ENCODE measurements at places on chromosomes 12 and 14.
A peak's percentile ranks its signal among the peaks of the same experiment; 100 is the strongest.

- H3K4me3 ChIP-seq = no peak overlapping the region
- H3K27ac ChIP-seq = no peak overlapping the region
- no peak for DNase-seq
- H3K36me3 ChIP-seq = no peaks in the 10 kb centered on the region
Observed at GRCh38 chr14:55125403-55125802, 3.6 kb upstream of the LGALS3 start.

GRCh38 chr12:97561619-97562290 lies 99.2 kb downstream of the RMST start:
- H3K27ac ChIP-seq = no peak overlapping the region
- no peaks in the 10 kb centered on the region for H3K4me1 ChIP-seq
- H3K4me3 ChIP-seq = no peak overlapping the region
- no peaks in the 10 kb centered on the region for H3K36me3 ChIP-seq

- DNase-seq = peak; percentile 16
- no peaks in the 10 kb centered on the region for H3K27me3 ChIP-seq
- H3K4me1 ChIP-seq = peaks cover 3% of the 10 kb centered on the region
- no peaks in the 10 kb centered on the region for H3K36me3 ChIP-seq
Observed at GRCh38 chr12:80219345-80219744, 120.0 kb downstream of the OTOGL start.

GRCh38 chr12:83132360-83132759 lies 445.7 kb downstream of the TMTC2 start:
- DNase-seq = no peak
- H3K4me3 ChIP-seq = no peak overlapping the region
- H3K4me1 ChIP-seq = no peaks in the 10 kb centered on the region
- H3K27ac ChIP-seq = no peak overlapping the region
- no peaks in the 10 kb centered on the region for H3K27me3 ChIP-seq

DNA sequence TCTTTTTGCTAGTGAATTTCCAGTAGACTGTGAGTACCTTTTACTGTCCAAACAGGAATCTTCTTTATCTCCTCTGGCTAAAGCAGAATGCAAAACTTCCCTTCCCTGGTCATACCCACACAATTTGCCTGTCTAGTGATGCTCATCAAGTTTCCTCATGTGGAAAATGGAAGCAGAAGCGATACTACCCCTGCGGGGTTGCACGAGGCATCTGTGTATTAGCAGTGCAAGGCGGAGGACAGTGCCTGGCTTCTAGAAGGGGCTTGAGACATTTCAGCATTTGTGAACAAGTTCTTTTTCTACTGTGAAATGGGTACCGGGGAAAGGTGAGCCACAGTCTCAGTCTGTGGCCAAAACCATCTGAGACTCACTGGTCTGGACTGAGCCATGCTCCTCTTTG lies 340.9 kb downstream of the AACS start:
- no peak overlapping the region for H3K27ac ChIP-seq
- H3K36me3 ChIP-seq = no peaks in the 10 kb centered on the region
- H3K4me1 ChIP-seq = no peaks in the 10 kb centered on the region
- no peak for DNase-seq
- no peaks in the 10 kb centered on the region for H3K27me3 ChIP-seq

- H3K27me3 ChIP-seq = no peaks in the 10 kb centered on the region
- peaks cover 33% of the 10 kb centered on the region for H3K4me1 ChIP-seq
- peak overlapping the region; percentile 52 for H3K27ac ChIP-seq
- peak overlapping the region; percentile 81 for H3K4me3 ChIP-seq
Observed at GRCh38 chr14:24368212-24368561, 203 bp downstream of the NFATC4 start.

- H3K27me3 ChIP-seq = no peaks in the 10 kb centered on the region
- H3K4me3 ChIP-seq = peak overlapping the region; percentile 78
- no peaks in the 10 kb centered on the region for H3K4me1 ChIP-seq
- no peak overlapping the region for H3K27ac ChIP-seq
- no peak for DNase-seq
- H3K36me3 ChIP-seq = no peaks in the 10 kb centered on the region
Observed at GRCh38 chr14:97977651-97978261, 1180.6 kb downstream of the VRK1 start.

- H3K27me3 ChIP-seq = peaks cover 3% of the 10 kb centered on the region
- no peaks in the 10 kb centered on the region for H3K36me3 ChIP-seq
- no peak overlapping the region for H3K27ac ChIP-seq
- H3K4me3 ChIP-seq = no peak overlapping the region
- peaks cover 6% of the 10 kb centered on the region for H3K4me1 ChIP-seq
Observed at GRCh38 chr14:94682061-94682516, 69.9 kb downstream of the SERPINA3 start.

GRCh38 chr12:109839444-109839843 lies 6.2 kb upstream of the TRPV4 start:
- no peak overlapping the region for H3K4me3 ChIP-seq
- no peaks in the 10 kb centered on the region for H3K36me3 ChIP-seq
- DNase-seq = no peak
- H3K27ac ChIP-seq = no peak overlapping the region
- peaks cover 8% of the 10 kb centered on the region for H3K4me1 ChIP-seq
- peaks cover 4% of the 10 kb centered on the region for H3K27me3 ChIP-seq

DNA sequence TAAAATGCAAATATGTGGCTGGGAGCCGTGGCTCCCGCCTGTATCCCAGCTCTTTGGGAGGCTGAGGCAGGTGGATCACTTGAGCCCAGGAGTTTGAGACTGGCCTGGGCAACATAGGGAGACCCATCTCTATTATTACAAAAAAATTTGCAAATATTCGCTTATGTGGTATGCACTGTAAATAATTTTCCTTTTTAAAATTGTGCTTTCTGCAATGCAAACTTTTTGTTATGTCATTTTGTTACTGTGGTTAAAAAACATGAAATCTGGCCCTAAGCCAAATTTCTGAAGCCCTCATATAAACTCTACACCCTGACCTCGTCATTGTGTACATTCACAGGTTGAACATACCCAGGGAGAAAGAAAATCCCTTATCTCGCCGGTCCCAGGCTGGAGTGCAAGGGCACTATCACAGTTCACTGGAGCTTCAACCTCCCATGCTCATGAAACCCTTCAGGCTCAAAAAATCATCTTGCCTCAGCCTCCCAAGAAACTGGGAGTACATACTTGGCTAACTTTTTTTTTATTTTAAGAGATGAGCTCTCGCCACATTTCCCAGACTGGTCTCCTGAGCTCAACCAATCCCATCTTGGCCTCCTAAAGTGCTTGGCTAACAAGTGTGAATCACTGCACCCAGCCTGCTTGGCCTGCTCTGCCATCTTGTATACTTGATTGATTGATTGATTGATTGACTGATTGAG lies 24.7 kb downstream of the TRAPPC6B start:
- no peaks in the 10 kb centered on the region for H3K4me1 ChIP-seq
- peaks cover 11% of the 10 kb centered on the region for H3K36me3 ChIP-seq
- no peak overlapping the region for H3K4me3 ChIP-seq
- no peak for DNase-seq

DNA sequence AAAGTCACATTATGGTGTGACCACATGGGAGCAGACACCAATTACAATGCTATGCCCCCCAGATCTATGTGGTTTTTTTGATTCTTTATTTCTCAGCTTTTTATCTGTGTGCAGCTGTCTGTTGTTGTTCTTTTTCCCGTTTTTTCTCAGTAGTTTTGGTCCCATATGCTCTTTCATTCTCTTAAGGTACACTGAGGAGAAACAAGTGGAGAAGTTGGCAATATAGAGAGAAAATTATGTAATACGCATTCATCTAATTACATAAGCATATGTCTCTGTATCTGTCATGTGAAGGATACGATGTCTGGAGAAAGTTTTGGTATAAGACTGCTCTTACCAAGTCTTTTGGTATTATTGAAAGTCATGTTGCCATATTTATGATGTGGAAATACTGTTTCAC lies 819.0 kb downstream of the NRXN3 start:
- no peaks in the 10 kb centered on the region for H3K4me1 ChIP-seq
- no peaks in the 10 kb centered on the region for H3K27me3 ChIP-seq
- no peak overlapping the region for H3K27ac ChIP-seq
- H3K36me3 ChIP-seq = no peaks in the 10 kb centered on the region
- DNase-seq = no peak

GRCh38 chr14:35340616-35341453 lies 48.7 kb downstream of the PSMA6 start:
- no peak for DNase-seq
- H3K27me3 ChIP-seq = no peaks in the 10 kb centered on the region
- H3K27ac ChIP-seq = no peak overlapping the region
- H3K36me3 ChIP-seq = no peaks in the 10 kb centered on the region

GRCh38 chr14:40374221-40374620 lies 942.0 kb upstream of the FBXO33 start:
- H3K27me3 ChIP-seq = no peaks in the 10 kb centered on the region
- H3K4me1 ChIP-seq = no peaks in the 10 kb centered on the region
- no peak for DNase-seq
- H3K36me3 ChIP-seq = no peaks in the 10 kb centered on the region
- H3K4me3 ChIP-seq = no peak overlapping the region
- no peak overlapping the region for H3K27ac ChIP-seq

DNA sequence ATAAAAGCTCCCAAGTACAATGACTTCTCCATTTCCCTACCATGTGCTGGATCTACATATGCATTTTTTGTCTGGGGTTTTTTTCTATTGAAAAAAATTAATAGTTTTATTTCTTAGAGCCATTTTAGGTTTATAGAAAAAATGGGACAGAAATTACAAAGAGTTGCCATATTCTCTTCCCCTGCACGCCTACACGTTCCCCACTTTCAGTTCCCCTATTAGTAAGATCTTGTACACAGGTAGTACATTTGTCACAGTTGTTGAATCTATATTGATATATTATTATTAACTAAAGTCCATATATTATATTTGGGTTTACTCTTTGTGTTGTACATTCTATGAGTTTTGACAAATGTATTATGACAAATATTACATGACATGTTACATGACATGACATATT lies 35.7 kb downstream of the SIX6 start:
- H3K4me3 ChIP-seq = no peak overlapping the region
- H3K36me3 ChIP-seq = no peaks in the 10 kb centered on the region
- DNase-seq = no peak

DNA sequence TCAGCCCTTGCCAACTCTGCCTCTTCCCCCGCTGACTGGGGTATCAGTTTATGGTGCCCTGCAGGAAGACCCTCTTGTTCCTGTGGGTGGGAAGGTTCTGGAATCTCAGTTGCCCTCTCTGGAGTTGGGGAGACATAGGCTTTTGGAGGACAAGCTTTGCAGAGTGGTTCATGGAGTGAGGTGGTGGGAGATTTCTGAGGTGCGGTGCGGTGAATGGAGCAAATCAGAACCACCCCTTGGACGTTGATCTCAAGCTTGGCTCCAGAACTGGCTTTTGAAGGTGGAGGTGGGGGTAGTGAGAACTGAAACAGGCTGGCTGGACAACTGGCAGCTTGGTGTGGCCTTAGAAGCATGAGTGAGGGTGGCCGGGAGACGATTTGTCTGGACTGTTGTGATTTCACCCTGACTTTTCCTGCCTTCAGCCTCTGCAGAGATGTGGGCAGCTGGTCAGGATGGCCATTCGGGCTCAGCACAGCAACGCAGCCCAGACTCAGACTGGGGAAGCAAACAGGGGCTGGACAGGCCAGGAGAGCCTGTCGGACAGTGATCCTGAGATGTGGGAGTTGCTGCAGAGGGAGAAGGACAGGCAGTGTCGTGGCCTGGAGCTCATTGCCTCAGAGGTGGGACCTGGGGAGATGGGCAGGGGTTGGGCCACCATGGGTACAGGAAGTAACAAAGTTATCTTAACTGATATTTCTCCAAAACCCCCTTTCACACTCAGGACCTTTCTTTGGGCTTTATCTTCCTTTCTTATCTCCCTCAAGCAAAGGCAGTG lies 1.1 kb downstream of the SHMT2 start:
- H3K4me1 ChIP-seq = peaks cover 33% of the 10 kb centered on the region
- H3K27ac ChIP-seq = peak overlapping the region; percentile 96
- peaks cover 9% of the 10 kb centered on the region for H3K27me3 ChIP-seq
- DNase-seq = no peak

DNA sequence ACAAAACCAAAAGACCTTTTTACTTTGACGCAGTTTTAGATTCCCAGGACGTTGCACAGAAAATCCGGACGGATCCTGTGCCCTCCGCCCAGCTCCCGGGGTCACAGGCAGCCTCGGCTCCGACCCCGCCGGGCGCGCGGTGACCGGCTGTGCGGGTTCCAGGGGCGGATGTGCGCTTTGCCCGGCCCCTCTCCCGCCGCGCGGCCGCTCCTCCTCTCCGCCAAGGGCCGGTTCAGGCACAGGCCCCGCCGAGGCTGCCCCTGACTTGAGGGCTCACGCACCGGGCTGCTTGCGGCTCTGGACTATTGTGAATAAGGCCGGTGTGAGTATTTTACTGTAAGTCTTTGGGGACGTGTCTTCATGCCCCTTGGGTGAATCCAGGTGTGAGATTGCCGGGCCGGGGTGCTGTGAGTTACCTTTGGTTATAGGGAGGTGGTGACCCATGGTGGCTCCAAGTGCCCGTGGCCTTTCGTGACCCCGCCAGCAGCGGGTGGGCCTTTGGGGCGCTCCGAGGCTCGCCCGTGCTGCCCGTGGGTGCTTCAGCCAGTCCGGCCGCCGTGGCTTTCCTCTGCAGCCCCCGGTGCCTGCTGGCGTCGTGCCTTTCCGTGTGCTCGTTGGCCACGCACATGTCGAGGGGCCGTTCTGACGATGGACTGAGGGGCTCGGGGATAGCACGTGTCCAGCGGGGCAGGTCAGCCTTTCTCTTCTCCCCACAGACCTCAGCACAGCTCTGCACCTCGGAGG lies 45.9 kb downstream of the NOC4L start:
- H3K27ac ChIP-seq = no peak overlapping the region
- H3K36me3 ChIP-seq = no peaks in the 10 kb centered on the region
- no peak for DNase-seq
- H3K27me3 ChIP-seq = peaks cover 58% of the 10 kb centered on the region
- peak overlapping the region; percentile 26 for H3K4me3 ChIP-seq
- H3K4me1 ChIP-seq = peaks cover 12% of the 10 kb centered on the region

GRCh38 chr12:118073768-118074167 lies 12.8 kb upstream of the WSB2 start:
- H3K4me1 ChIP-seq = peaks cover 4% of the 10 kb centered on the region
- no peak for DNase-seq
- H3K36me3 ChIP-seq = peaks cover 12% of the 10 kb centered on the region
- no peak overlapping the region for H3K27ac ChIP-seq
- no peak overlapping the region for H3K4me3 ChIP-seq

DNA sequence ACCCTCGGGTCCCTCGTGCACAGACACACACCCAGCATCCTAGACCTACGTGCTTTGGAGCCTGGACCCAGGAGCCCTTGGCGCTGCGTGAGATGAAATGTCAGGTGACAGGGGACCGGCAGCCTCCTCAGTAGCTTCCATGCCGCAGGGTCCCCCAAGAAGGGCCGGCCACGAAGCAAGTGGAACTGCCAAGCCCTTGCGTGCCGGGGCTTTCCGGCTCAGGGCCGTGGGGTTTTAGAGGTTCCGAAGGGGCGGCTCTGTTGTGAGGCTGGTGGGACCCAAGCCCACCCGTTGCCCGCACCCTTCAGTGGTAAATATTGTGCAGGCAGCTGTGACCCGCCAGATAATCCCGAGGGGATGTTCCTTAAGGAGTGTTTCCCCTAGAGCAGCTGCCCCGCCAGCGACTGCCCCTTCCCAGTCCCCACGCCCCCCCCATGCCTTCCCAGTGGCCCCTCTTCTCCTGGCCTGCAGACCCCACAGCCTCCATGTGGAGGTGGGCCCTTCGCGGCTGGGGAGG lies 133.7 kb downstream of the ADGRD1 start:
- H3K4me3 ChIP-seq = no peak overlapping the region
- H3K27ac ChIP-seq = no peak overlapping the region
- no peaks in the 10 kb centered on the region for H3K36me3 ChIP-seq
- peaks cover 2% of the 10 kb centered on the region for H3K4me1 ChIP-seq
- no peak for DNase-seq

GRCh38 chr14:70707138-70708038 lies 65.7 kb downstream of the TTC9 start:
- no peaks in the 10 kb centered on the region for H3K27me3 ChIP-seq
- H3K4me1 ChIP-seq = peaks cover 11% of the 10 kb centered on the region
- H3K4me3 ChIP-seq = no peak overlapping the region
- DNase-seq = peak; percentile 40
- no peaks in the 10 kb centered on the region for H3K36me3 ChIP-seq

Measured in mesenchymal stem cell (in vitro differentiated cells and primary cell).